DMS153 (cell line): ENCODE measurements at places on chromosomes 3 and 15.

- no peak for DNase-seq
These were observed 221.4 kb upstream of the NANOGP8 start for GRCh38 chr15:35306361-35306981.

DNA sequence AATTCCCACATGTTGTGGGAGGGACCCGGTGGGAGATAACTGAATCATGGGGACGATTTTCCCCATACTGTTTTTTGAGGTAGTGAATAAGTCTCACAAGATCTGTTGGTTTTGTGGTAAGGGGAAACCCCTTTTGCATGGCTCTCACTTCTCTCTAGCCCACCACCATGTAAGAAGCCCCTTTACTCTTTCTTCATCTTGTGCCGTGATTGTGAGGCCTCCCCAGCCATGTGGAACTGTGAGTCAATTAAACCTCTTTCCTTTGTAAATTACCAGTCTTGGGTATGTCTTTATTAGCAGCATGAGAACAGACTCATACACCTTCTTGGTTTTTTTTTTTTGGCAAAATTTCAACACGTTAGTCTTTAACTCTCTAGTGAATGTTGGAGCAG lies 18.1 kb downstream of the ARL8B start:
- no peak for DNase-seq

GRCh38 chr15:98755781-98756180 lies 107.4 kb downstream of the IGF1R start:
- no peak for DNase-seq

GRCh38 chr3:14911651-14912050 lies 35.7 kb upstream of the NR2C2 start:
- no peak for DNase-seq

- DNase-seq, result no peak
These were observed 111.4 kb downstream of the ZMAT3 start for GRCh38 chr3:178960181-178960580.

GRCh38 chr3:14274612-14274936 lies 96.0 kb downstream of the LSM3 start:
- DNase-seq, result no peak

DNA sequence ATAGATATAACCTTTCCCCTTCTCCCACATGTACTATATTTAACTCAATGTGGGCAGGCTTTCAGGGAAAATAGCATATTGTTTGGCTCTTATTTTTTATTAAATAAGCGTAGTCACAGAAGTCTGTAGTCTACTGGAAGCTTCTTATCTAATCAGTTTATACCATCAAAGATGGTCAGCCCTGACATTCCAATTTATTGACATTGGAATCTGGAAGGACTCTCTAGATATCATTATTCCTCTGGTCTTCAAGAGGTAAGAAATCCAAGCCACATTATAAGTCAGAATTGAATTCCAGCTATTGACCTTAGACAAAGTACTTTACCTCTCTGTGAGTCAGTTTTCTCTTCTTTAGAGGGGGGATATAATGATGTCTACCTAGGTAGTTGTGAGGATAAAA lies 38.5 kb upstream of the SCAANT1 start:
- no peak for DNase-seq

DNA sequence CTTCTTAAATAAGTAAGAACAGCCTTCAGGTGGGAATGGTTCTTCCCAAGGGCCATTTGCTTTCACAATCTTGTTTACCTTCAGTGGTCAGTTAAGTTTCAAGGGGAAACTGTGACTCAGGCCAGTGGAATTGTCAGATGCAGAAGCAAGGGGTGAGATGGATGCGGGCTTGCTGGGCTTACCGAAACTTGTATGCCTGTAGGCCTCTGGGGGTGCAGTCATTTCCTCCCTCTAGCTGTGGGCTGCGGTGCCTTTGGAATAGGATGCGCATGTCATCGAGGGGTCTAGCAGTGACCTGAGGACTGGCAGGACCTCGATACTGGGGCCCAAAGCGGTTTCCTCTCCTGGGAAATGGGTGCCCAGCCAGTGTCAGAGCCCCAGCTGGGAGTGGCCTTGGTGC lies 121.6 kb downstream of the EEFSEC start:
- no peak for DNase-seq

DNA sequence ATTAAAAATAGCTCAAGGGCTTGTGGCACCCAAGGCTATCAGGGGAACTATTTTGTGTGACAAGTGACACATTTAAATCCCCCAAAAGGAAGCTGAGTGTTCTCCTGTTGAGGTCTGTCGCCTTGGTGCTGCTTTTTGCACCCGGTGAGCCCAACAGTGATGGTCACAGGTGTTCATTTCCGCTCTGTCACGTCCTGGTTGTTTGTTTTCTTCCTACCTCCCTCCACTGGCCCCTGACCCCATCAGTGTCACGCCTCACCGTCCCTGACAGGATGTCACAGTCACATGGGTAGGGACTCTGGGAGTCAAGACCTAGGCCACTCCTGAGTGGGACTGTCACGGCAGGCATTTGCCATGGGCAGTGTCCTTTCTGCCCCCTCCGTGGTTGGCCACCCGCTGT lies 11.2 kb downstream of the SLCO3A1 start:
- DNase-seq, result no peak

DNA sequence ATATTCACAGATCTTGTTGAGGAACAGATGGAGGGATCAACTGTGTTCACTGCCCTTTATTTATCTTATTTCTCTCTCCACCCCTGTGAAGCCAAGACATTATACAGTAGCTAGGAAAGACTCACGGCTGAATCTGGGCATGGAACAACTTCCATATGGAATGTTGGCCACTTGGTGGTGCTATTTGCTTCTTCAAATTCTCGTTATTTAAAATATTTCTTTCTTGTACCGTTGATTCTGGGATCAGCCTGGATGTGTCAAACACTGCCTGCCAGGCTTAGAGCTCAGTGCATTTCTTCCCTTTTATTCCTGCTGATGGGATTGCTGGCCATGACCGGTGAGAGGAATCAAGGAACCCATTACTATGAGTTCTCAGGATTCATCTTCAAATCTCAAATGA lies 17.5 kb upstream of the GASK1A start:
- DNase-seq, result no peak

DNA sequence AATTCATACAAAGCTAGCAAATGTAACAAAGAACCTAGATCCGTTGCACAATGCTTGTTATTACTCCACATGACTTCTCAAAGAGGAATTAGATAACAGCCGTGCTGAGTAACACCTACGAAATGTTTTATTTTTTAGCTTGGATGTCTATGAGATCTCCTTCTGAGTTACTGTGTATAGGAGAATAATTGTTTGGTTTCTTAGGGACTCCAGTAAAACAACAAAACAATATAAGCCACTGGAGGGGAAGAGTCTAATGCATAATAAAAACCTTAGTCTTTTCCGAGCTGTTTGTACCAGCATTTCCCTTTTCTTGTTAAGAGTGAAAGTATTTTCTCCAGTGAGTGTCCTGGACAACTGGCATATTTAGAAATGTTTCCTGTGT lies 15.6 kb downstream of the SNAP23 start:
- no peak for DNase-seq

- no peak for DNase-seq
These were observed 403.9 kb downstream of the IL5RA start for GRCh38 chr3:2706144-2706835.

GRCh38 chr15:70875001-70875782 lies 17.0 kb downstream of the THAP10 start:
- DNase-seq, result no peak

GRCh38 chr3:166570102-166570501 lies 732.9 kb upstream of the BCHE start:
- DNase-seq, result no peak

DNA sequence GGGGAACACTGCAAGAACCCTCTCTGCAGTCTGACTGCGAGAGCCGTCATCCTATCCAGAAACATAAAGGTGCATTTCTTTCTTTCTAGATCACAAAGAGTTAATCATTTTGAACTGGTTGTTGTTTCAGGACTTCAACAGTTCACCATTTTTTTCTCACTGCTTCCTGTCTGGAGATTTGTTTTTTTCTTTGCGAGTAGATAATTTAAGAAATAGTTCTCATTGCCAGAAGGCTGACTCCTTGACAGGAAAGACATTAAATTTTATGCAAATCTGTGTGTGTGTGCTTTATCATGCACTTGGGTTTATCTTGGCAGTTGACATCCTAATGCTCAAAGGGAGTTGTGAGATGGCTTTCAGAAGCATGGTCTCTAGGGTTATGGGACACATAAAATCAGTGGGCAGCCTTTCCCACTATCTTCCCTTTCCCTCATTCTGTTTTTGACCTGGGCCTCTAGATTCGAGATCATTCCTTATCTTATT lies 123.5 kb upstream of the TBL1XR1 start:
- no peak for DNase-seq

DNA sequence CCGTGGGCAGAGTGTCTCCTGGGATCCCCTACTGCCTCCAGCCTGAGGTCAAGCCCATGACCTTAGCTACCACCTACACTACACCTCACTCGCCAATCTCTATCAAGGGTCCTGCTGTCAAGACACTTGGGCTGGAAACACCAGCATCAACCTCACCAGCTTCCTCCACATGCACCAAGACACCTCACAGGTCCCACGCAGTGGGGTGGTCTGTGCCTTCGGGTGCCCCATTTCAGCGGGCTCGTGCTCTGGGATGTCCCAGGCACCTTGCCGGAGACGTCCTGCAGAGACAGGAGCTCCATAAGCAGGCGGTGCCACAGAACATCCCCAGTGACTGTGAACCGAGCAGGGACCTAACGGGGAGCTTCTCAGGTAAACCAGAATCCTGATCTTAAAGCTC lies 20.0 kb downstream of the CYFIP1 start:
- DNase-seq, result no peak

GRCh38 chr3:146241523-146242240 lies 9.2 kb downstream of the PLSCR4 start:
- no peak for DNase-seq

- DNase-seq, result no peak
These were observed 60.1 kb downstream of the SGO1 start for GRCh38 chr3:20125897-20126296.

- no peak for DNase-seq
These were observed 1113.2 kb downstream of the IGSF11 start for GRCh38 chr3:117921411-117921810.

DNA sequence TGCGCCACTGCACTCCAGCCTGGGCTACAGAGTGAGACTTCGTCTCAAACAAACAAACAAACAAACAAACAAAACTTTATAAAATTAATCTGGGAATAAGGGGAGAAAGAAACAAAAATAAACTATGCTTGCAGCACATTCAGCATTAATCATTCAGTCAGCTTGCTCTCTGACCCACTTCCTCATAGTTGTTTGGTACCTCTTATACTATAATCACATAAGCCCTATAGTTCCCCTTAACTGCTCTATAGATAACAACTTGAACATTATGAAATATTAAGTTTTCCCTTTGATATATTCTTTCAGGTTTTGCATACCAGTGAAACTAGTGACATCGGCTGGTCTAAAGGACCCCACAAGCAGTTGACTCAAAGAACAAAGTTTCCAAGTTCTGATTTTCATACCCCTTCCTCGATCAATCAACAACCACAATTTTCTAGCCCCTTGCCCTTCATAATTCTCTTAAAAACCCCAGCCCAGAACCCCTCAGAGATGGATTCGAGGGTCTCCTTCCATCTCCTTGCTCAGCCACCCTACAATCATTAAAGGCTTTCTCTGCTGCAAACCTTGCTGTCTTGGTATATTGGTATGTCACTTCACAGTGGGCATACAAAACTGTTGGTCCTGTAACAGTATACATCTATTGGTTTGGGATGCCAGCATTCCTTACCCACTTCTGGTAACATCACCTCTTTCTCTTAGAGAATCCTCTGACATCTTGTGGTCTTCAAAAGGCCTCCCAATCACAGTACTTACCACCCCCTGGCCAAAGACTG lies 26.4 kb downstream of the BCL2L10 start:
- no peak for DNase-seq

GRCh38 chr3:151328298-151328995 lies 902 bp downstream of the P2RY13 start:
- no peak for DNase-seq

GRCh38 chr15:67118808-67119207 lies 53.4 kb downstream of the SMAD3 start:
- no peak for DNase-seq

DNA sequence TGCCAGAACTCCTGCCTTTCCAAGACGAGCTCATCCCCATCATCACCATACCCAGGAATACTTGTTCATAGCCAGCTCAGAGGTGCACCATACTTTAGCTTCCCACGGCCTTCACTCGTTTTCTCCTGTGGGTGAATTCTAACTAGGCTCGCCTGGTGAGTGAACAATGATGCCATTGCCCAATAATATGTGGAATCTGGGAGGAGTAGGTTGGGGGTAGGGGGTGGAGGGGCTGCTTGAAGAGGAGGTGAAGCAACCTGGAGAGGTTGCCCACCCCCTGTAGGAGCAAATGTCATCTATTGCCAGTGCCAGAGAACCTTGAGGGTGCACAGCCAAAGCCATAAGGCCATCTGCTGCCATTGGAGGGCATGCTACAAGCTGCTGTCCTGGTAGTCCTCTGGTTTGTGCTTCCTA lies 592 bp upstream of the ZNF445 start:
- no peak for DNase-seq

DNA sequence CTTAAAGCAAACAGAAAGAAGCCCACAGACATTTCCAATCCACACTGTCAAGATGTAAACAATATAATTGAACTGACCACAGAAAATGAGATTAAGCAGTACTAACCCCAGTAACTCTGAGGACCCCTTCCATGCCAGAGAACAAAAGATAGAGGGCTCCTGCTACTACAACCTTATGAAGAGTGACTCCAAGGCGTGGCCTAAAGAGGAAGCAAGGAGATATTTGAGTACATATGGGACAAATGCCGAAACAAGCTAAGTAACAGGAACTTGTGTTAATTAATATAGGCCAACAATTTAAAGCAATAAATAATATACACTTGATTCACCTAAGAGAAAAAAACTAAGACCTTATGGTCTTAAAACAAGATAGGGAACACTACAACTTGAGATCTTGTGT lies 25.0 kb upstream of the VPS39 start:
- DNase-seq, result no peak

GRCh38 chr15:77060546-77060945 lies 10.4 kb downstream of the TSPAN3 start:
- DNase-seq, result no peak

GRCh38 chr3:23711916-23712494 lies 93.8 kb upstream of the UBE2E1 start:
- DNase-seq, result no peak
